NCI-H1105 (cell line): ENCODE measurements at places on chromosomes 16 and 17.

GRCh38 chr17:80455336-80455710, 21.1 kb downstream of the NPTX1 start:
- no peak for DNase-seq

GRCh38 chr17:55081559-55081958, 113.0 kb downstream of the STXBP4 start:
- DNase-seq, result no peak

- no peak for DNase-seq
Observed at GRCh38 chr17:40563220-40564052, 1.8 kb downstream of the CCR7 start.

- no peak for DNase-seq
Observed at GRCh38 chr17:82753201-82753464, 1.3 kb downstream of the TBCD start.

DNA sequence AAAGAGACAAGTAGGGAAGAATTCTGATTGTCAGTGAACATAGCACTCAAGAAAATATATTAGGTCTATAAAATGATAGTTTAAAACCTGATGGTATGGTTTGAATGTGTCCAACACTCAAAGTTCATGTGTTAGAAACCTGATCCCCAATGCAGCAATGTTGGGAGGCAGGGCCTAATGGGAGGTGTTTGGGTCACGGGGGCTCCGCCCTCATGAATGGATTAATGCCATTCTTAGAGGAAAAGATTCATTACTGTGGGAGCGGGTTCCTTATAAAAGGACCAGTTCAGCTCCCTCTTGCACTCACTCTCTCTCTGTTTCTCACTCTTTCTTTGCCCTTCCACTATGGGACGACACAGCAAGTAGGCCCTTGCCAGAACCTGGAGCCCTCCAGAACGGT, 41.5 kb upstream of the SLC47A1 start:
- DNase-seq, result no peak

DNA sequence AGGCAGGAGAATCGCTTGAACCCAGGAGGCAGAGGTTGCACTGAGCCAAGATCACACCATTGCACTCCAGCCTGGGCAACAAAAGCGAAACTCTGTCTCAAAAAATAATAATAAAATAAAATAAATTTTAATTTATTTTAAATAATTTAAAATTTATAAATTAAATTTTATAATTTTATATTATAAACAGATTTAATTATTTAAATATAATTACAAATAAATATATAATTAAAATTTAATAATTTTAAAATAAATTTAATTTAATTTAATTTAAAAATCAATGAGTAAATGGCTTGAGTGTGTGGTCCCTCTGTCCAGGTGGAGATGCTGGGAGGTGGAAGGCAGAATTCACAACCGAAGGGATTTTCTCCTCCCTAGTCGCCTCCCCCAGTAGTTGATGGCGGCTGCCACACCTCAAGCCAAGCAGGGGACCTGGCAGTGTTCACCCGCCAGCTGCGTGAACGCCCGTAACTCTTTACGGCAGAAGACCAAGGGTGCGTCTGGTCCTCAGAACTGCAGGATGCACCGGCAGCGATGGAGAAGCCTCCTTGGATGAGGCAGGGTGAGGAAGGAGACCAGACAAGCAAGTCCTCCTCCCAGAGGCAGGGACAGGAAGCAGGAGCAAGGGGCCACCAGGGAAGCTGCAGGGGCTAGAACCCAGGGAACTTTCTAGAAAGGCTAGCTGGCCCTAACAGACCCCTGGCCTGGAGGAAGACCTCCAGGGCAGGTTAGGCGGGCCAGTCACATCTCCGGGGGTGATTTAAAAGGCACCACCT, 22.9 kb upstream of the KRT17 start:
- DNase-seq, result no peak

DNA sequence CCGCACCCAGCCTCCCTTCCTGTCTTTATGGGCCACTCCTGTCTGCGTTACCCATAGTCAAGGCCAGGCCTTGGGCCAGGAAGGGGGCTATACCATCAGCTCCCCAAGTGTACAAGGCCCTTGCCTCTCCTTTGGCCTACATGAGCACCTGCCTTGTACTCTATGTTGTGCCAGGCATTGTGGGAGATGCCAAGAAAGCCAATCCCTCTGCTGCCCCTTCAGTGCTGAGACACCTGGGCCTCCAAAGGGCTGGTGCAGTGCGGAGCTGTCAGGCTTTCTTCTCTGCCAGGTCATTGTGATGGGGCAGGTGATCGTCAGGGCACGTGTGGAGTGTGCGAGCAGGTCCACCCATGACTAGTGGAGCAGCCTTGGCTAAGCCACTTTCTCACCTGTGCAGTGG, 59.9 kb downstream of the MPRIP start:
- no peak for DNase-seq

GRCh38 chr16:86480444-86480843, 29.9 kb upstream of the FOXF1 start:
- DNase-seq, result no peak

DNA sequence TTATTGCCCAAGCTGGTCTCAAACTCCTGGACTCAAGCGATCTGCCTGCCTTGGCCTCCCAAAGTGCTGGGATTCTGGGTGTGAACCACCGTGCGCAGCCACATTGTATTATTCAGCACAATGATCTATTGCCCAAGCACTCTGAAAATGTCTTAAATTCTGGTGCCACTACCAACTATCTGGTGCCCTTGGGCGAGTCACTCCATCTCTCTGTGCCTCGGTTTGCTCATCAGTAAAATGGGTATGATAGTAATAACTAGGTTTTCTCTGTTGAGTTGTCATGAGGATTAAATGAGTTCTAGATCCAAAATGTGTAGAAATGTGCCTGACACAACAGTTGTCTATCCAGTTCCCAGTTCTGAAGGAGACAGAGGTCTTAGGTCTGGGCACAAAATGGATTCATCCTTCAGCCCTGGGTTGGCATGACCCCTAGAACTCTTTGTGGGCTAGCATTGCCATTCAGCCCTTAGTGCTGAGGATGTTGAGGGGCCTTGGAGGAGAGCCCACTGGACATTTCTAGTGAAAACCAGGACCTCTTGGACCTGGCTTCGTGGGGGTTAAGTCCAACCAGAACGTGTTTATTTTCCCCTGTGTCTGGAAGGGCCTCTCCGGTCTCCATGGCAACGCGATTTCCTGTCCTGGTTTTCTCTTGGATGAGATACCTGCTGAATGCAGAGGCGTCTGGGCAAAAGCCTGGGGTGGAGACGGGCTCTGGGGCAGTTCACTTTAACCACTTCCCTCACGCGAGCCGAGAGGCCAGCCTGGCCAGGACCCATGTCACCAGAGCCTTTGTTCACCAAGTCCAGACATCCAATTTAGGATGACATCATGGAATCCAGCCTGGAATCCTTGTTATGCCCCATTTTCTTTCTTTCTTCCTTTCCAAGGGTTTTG, 43.7 kb upstream of the TNRC6A start:
- DNase-seq, result no peak

- peak; percentile 68 for DNase-seq
Observed at GRCh38 chr16:68091380-68092261, 6.5 kb downstream of the NFATC3 start.

- no peak for DNase-seq
Observed at GRCh38 chr17:72306037-72306436, 185.2 kb downstream of the SOX9 start.

DNA sequence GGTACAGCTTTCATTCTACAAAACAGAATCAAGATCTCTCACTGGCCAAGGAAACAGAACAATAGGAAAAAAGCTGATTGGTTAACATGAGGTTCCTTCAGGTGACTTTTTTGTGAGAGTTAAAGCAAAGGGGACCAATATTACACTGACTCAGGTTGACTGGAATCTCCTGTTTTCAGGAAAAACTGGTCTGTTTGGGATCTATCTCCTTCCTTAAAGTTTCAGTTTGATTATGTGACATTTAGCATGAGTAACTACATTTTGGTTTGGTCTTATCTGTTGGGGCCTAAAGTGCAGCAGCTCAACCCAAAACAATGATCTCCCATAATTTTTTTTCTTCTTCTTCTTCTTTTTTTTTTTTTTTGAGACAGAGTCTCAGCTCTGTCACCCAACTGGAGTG, 9.7 kb downstream of the NUPR1 start:
- no peak for DNase-seq

- no peak for DNase-seq
Observed at GRCh38 chr16:88467541-88467944, 14.5 kb downstream of the ZFPM1 start.

- no peak for DNase-seq
Observed at GRCh38 chr17:18241229-18241871, 15.9 kb downstream of the LLGL1 start.

- DNase-seq, result no peak
Observed at GRCh38 chr16:4371357-4372000, at the start of gene VASN. VASN (plus strand) TSS chr16:4371848; CDS start chr16:4380878, 9,030 bp downstream.

DNA sequence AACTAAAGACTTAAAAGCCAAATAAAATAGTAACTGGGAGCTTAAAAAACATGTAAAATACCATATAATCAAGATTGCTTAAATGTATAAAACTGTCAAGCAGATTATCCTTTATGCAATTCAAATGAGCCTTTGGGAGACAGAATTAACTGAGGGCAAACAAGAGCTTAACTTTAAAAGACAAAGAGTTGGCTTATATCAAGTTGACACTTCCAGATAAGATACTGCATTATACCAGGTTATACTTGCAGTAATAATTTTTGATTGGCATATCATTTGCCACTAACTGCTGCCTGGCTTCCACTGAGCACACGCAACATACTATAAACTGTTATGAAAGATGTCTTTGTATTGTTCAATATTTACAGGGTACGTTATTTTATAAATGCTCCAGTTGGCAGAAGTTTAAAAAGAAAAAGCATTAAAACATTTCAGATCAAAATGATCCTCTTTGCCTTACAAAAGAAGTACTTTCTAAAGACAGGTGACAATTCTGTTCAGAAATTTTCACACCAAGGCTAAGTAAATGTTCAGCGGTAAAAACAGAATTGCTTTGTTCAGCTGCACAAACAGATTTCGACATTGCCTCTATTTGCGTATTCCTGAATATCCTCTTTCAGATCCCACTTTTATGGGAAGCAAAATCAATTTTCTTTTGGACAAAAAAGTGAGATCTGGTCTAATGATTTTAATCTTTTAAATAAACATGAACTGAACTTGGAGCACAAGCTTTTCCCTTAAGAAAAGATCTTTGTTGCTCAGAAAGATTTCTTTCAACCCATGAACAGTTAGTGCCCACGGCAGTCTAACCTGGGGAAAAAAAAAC, 50.7 kb downstream of the TOX3 start:
- DNase-seq, result peak; percentile 73

DNA sequence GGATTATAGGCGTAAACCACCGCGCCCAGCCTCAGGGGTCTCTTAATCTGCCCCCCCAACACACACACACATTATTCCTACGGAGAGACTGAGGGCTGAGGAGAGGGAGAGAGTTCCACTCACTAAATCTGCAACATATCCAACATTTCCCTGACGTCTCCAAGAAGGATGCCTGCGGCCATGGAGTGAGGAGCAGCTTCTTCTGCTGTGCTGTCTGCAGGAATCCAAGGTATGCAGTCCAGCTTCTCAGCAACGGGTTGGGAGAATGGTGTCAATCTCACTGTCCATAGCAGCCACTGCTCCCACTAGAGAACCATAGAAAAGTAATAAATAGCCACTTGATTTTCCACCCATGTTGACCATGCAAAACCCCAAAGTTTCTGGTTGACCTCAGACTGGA, 5.1 kb upstream of the PLXDC1 start:
- DNase-seq, result no peak

- no peak for DNase-seq
Observed at GRCh38 chr16:82135844-82136243, 34.2 kb downstream of the MPHOSPH6 start.

GRCh38 chr17:1648173-1648962, 1.3 kb downstream of the RILP start:
- DNase-seq, result no peak

DNA sequence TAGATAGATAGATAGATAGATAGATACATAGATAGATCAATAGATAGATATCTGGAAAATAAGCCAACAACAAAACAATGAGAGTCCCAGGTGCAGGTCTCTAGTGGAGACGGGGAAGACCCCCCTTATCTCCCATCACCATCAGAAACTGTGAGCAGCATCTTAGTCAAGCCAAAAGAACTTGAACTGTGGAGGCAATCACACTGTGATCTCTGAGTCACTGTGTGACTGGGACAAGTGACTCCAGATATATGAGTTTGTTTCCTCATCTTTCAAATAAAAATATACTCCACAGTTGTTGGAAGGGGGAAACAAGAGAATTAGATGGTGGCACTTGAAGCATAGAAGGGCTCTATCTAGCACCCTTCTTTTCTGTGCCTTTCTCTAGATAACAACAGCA, 42.1 kb downstream of the NOG start:
- DNase-seq, result no peak

DNA sequence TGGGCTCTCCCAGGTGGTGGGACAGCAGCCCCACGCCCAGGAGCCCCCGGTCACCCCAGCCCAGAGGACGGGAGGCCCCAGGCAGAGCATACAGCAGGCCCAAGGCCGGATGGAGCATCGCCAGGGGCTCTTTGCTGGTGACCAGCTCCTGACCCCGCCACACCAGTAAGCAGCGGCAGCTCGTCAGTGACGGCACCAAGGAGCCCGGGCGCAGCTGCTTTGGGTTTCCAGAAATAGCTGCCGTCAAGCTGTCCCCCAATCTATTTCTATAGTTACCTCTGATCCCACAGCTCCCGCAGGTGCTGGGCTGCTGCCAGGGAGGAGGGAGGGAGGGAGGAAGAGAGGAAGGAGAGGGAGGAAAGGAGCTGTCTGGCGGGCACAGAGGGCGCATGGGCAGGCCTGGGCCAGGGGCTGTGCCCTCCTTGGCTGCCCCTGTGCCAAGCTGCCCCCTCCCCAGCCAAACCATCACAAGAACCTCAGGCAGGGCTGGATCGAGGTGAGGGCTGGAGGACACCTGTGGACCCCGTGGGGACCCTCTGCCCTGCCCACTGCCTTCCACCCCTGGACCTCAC, 10.8 kb upstream of the RASD1 start:
- DNase-seq, result peak; percentile 90

DNA sequence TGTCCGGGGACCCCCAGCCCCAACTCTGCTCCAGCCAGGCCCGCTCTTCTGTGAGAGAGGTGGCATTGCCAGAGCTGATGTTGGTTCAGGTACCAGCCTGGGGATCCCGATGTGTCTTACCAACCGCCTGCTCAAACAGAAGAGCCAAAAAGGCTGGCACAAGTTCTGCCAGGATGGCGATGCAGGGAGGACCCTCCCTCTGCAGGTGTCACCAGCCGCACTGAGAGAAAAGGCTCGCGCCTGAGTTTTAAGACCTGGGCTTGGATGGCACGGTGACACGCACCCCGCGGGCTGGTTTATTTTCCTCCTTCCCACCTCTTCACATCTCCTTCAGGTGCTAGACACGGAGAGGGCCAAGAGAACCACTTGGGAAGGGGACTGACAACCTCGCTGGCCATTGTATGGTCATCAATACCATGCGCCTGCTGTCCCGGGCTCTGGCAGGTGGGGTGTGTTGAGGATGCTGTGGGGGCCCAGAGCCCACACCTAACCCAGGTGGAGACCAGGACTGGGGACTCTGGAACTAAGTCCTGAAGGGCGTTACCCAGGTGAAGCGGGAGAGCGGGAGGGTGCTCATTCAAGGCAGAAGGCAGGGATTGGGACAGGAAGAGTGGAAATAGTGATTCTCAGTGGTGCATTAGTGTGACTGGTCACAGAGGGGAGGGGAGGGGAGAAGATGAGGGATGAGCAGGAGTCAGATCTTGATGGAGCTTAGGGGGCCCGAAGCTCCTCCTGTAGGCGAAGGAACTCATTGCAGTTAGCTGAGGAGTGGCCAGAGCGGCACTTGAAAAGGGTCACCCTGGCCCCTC, 16.3 kb downstream of the FOXJ1 start:
- DNase-seq, result no peak

- DNase-seq, result no peak
Observed at GRCh38 chr17:57114085-57114673, 29.1 kb downstream of the AKAP1 start.

GRCh38 chr16:54977211-54977610, 46.5 kb downstream of the IRX5 start:
- no peak for DNase-seq
